ENCODE measurements at places on chromosomes 6 and 20. TPM values are rescaled to one million over a fixed set of nuclear protein-coding genes. Genes with fewer than 3 reads are reported as not detected.

GRCh38 chr6:99434702-99435530 lies 9.8 kb upstream of the PNISR start:
- no peak for DNase-seq

DNA sequence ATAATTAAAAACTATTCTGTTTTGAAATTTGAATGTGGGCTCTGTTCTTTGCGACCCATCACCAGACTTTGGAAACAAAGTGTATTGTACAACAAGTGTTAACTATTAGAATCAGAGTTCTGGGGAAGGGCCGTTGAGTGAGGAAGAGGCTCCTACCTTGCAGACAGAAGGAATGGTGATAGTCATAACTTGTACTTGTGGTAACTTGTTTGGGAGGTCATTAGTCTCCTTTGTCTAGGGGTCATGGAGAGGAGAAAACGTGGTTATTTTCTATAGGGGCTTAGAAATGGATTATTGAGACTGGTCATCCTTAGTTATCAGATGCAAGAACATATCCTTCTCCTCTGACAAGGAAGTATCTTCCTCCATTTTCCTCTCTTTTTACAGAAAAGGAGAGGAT lies 174.8 kb downstream of the BMP2 start:
- no peak for DNase-seq

DNA sequence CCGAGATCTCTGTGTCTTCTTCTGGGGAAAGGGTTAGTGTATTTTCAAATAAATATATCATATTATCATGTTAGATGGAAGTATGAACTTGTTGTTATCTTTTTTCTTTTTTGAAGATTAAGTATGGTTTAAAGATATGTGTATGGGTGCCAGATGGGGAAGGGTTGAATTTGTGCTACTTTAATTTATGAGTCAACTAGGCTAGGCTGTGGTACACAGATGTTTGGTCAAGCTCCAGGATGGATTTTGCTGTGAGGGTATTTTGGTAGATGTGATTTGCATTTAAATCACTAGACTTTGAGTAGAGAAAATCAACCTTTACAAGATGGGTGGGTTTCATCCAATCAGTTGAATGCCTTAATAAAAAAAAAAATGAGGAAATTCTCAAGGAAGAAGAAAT lies 886.6 kb upstream of the ADGRB3 start:
- DNase-seq, result no peak

- DNase-seq, result no peak
Measured at GRCh38 chr20:2705931-2706645, 13.5 kb downstream of the EBF4 start.

The TTLL9 gene
- not detected for total RNA-seq

Measured in natural killer cell treated with Interleukin-12 subunit alpha and Interleukin-12 subunit beta and Interleukin-15 and Interleukin-18, amount 100 ng/mL, for 72 hours (primary cell).